ENCODE measurements at places on chromosomes 5 and 9. TPM values are rescaled to one million over a fixed set of nuclear protein-coding genes. Genes with fewer than 3 reads are reported as not detected.

DNA sequence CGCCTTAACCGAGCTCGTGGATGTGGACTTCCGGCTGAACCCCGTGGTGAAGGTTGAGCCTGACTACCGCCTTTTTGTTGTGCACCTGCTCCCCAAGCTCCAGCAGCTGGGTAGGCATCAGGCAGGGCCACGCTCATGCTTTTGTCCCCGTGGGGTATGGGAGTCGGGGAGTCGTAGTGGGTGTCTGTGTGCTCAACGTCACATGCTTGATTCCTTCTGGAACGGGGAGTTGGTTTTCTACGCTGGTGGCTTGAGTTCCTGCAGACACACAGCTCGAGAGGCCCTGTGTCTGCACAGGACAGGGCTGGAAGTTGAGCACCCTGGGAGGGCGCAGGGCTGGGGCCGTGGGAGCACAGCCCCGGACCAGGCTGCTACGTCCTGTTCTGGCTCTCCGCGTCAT lies 8.0 kb downstream of the CEP72 start:
- no peak for DNase-seq

- DNase-seq, result no peak
These were observed 143.0 kb upstream of the PRLR start for GRCh38 chr5:35373249-35373648.

- peak; percentile 3 for DNase-seq
These were observed 107.7 kb downstream of the MTRR start for GRCh38 chr5:7976411-7977190.

SLC36A1 gene
- total RNA-seq, result 13.4 TPM

GRCh38 chr5:82766206-82766605 lies 311.0 kb downstream of the TMEM167A start:
- DNase-seq, result no peak

TEX48 gene
- total RNA-seq, result not detected

- no peak for DNase-seq
These were observed 418.6 kb downstream of the SLCO4C1 start for GRCh38 chr5:101877451-101877850.

- no peak for DNase-seq
These were observed 364.2 kb downstream of the KIAA0825 start for GRCh38 chr5:94254214-94254613.

PRKACG gene
- not detected for total RNA-seq

DNA sequence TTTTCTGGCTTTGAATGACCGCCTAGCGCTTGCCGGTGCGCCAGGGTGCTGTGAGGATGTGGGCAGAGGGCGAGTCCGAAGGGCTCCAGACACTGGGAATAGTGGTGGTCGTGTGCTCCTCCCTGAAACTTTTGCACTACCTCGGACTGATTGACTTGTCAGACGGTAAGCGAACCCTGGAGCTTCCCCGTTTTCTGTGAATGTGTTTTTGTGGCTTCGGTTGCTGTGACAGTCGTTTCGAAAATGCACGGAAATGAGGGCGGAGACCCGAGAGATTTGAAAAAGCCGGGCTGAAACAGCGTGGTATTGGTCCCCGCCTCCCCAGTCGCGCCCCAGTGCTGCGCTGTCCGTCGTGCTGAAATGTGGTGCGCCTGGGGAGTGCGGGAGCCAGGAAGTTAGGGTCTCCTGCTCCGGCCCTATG lies 102.5 kb upstream of the GABRP start:
- DNase-seq, result peak; percentile 55

FAXDC2 gene
- 10.3 TPM for total RNA-seq

HTR1A gene
- not detected for total RNA-seq

DNA sequence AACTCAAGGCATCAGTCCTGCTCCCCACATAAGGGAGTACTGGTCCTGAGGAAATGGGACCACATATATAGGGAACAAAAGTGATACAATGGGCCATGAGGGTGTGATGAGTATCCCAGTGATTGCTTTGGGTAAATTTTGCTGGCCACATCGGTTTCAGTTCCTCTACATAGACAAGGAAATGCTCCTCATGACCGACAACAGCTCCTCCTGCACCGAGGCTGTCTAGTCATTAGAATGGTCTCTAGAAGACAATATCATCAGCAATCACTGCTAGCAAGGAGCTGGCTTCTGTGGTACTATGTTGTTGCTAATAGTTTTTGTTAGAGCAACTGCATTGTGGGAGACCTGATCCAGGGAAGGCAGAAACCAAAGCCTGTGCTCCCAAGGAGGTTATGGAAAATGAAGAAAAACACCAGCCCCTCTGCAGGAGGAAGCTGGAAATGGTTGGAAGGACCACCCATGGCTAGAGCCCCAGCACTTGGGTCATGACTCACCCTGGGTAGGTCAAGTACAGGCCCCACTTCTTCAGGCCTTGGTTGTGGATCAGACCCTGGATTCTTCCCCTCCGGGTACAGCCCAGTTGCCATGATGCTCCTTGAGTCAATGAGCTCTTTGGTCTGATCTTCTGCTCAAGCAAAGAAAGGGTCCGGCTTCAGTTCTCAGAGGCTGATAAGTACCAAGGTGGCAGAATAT lies 3.4 kb upstream of the CTSL start:
- DNase-seq, result no peak

ODF2 gene
- total RNA-seq, result 37.9 TPM

DNA sequence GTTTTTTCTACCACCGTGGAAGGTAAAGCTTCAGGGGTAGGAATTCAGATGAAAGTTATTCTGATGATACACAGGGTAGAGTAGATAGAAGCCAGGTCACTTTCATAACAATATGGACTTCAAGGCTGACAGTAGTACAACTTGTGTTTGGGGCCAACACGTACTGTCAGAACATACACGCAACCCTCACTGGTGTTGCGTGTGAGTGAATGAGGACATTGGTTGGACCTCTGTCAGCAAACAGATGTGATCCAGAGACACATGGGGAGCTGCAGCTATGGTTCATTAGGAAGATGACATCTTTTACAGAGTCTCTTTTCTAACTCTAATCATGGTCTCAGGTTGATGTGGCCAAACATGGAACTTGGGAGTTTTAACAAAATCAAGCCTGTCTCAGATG lies 70.1 kb upstream of the MOCS2 start:
- DNase-seq, result no peak

- DNase-seq, result no peak
These were observed 129.5 kb upstream of the GAS1 start for GRCh38 chr9:87076825-87077224.

TPM2 gene
- total RNA-seq, result 1,625 TPM

PCDHGA4 gene
- total RNA-seq, result 13.9 TPM

CKS2 gene
- 44.0 TPM for total RNA-seq

- DNase-seq, result peak; percentile 46
These were observed 289.7 kb downstream of the OSTF1 start for GRCh38 chr9:75378036-75378435.

DNA sequence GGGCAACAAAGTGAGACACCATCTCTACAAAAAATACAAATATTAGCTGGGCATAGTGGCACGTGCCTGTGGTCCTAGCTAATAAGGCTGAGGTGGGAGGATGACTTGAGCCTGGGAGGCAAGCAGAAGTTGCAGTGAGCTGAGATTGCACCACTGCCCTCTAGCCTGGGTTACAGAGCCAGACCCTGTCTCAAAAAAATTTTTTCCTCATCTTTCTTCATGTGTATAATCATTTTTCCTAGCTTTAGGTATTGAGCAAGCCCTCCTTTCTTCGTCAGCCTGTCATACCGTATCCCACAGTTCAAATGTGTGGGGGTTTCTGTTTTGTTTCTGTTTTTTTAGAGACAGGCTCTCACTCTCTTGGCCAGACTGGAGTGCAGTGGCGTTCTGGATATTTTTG lies 41.3 kb downstream of the EHMT1 start:
- DNase-seq, result no peak

All from GM23248 (cell line).